ENCODE measurements at places on chromosomes 2 and 18.
A peak's percentile ranks its signal among the peaks of the same experiment; 100 is the strongest.

- H3K36me3 ChIP-seq: peaks cover 42% of the 10 kb centered on the region
- H3K27me3 ChIP-seq: no peaks in the 10 kb centered on the region
- DNase-seq: peak; percentile 68
- peak overlapping the region; percentile 69 for H3K27ac ChIP-seq
- H3K4me1 ChIP-seq: peaks cover 38% of the 10 kb centered on the region
- H3K4me3 ChIP-seq: no peak overlapping the region
These were observed 93.6 kb downstream of the SH3BP4 start for GRCh38 chr2:235045336-235045972.

- H3K4me1 ChIP-seq: no peaks in the 10 kb centered on the region
- peaks cover 30% of the 10 kb centered on the region for H3K36me3 ChIP-seq
- DNase-seq: peak; percentile 82
- no peak overlapping the region for H3K27ac ChIP-seq
These were observed 8.3 kb downstream of the SLC4A5 start for GRCh38 chr2:74334931-74335333.

- H3K4me1 ChIP-seq: peaks cover 9% of the 10 kb centered on the region
- no peak overlapping the region for H3K4me3 ChIP-seq
- peaks cover 55% of the 10 kb centered on the region for H3K36me3 ChIP-seq
These were observed 15.7 kb upstream of the CNNM3 start for GRCh38 chr2:96800061-96801004.

DNA sequence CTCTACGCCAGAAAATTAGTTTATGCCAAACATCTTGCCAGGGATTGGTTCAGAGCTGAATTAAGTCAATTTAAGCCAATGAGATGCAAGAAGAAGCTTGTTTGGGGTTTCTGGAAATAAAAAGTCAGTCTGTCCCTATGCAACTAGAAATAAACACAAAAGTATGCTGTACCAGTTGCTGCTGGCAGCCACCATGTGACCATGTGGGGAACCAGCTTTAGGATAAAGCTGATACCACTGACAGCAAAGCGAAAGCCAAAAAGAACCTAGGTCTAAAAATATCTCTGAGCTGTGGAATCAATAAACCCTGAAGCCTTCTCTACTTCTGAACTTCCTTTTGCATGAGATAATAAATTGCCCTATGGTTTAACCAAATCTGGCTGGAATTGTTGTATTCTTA is 181.8 kb upstream of the PARD3B start:
- no peak overlapping the region for H3K27ac ChIP-seq
- H3K4me1 ChIP-seq: no peaks in the 10 kb centered on the region
- no peak for DNase-seq
- no peak overlapping the region for H3K4me3 ChIP-seq
- no peaks in the 10 kb centered on the region for H3K27me3 ChIP-seq

GRCh38 chr2:176206682-176207081 is 18.2 kb downstream of the HOXD1 start:
- H3K4me3 ChIP-seq: no peak overlapping the region
- DNase-seq: no peak
- no peaks in the 10 kb centered on the region for H3K36me3 ChIP-seq
- no peaks in the 10 kb centered on the region for H3K4me1 ChIP-seq
- peaks cover 14% of the 10 kb centered on the region for H3K27me3 ChIP-seq

DNA sequence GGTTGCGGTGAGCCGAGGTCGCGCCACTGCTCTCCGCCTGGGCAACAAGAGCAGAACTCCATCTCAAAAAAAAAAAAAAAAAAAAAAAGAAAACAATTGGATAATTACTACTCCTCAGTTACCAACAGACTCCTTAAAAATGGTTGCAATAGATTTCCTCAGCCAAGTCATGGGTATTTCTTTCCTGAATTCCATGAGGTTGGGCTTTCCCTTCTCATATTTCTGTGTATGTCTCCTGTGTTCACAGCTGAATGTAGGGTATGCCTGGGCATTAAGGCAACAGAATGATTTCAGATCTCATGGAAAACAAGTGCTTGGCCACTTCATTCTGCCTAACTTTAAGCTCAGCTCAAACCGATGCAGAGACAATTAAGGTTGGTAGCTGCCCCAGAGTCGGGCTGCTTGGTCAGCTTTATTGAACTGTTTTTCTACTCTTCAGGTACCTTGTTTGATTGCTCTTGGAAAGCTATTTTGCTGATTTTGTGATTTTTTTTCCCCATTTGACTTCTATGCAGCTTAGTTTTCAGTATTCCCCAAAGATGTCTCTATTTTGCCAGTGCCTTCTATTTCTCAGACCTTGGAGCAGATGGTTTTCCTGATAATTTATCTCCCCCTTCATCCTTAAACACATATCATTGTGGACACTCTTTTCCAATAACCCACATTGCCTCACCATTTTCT is 24.8 kb downstream of the KIF5C start:
- DNase-seq: no peak
- H3K4me3 ChIP-seq: no peak overlapping the region

- H3K27me3 ChIP-seq: no peaks in the 10 kb centered on the region
- no peaks in the 10 kb centered on the region for H3K36me3 ChIP-seq
- DNase-seq: no peak
- H3K27ac ChIP-seq: no peak overlapping the region
- no peaks in the 10 kb centered on the region for H3K4me1 ChIP-seq
- no peak overlapping the region for H3K4me3 ChIP-seq
These were observed 505.5 kb upstream of the FAM98A start for GRCh38 chr2:34104601-34105000.
